ENCODE measurements at places on chromosomes 3 and 15.

GRCh38 chr3:11803977-11804892, 42.5 kb downstream of the TAMM41 start:
- peak; percentile 28 for DNase-seq

- no peak for DNase-seq
Observed at GRCh38 chr15:26157081-26157480, 294.0 kb upstream of the ATP10A start.

GRCh38 chr3:16109929-16110328, 64.6 kb upstream of the GALNT15 start:
- DNase-seq = no peak

- DNase-seq = no peak
Observed at GRCh38 chr15:60128710-60129109, 124.6 kb downstream of the FOXB1 start.

DNA sequence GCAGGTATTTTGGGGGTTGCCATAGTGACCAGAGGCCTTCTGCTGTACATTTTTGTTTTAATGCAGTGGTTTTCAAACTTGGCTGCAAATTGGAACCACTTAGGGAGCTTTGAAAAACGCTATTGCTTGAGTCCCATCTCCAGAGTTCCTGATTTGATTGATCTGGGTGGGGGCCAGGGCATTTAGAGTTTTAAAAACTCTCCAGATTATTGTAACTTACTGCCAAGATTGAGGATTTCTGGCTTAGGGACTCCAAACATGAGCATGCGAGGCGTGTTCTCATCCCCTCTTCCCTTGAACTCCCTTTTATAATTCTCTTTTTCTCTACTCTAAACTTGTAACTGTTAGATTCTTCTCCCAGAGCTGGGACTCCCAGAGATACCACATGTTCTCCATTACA, 340.8 kb upstream of the SUCLG2 start:
- no peak for DNase-seq

- DNase-seq = no peak
Observed at GRCh38 chr3:58495101-58495500, 3.2 kb downstream of the KCTD6 start.

GRCh38 chr3:123036352-123037014, 8.9 kb upstream of the SEMA5B start:
- DNase-seq = no peak

DNA sequence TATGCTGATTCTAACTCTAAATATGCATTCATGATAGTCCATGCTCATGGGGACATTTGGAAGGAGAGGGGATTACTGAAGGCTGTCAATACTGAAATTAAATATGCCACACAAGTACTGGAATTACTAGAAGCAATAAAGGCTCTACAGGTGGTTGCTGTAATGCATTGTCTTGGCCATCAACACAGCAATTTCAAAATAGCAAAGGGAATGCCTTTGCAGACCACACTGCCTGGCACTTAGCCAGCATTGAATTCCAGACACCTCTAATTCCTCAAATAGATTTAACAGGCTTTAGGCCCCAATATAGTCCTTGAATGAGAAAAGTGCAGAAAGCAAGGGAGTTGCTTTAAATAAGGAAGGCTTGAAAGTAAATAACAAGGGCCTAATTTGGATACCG, 115.8 kb upstream of the PLCL2 start:
- DNase-seq = no peak

DNA sequence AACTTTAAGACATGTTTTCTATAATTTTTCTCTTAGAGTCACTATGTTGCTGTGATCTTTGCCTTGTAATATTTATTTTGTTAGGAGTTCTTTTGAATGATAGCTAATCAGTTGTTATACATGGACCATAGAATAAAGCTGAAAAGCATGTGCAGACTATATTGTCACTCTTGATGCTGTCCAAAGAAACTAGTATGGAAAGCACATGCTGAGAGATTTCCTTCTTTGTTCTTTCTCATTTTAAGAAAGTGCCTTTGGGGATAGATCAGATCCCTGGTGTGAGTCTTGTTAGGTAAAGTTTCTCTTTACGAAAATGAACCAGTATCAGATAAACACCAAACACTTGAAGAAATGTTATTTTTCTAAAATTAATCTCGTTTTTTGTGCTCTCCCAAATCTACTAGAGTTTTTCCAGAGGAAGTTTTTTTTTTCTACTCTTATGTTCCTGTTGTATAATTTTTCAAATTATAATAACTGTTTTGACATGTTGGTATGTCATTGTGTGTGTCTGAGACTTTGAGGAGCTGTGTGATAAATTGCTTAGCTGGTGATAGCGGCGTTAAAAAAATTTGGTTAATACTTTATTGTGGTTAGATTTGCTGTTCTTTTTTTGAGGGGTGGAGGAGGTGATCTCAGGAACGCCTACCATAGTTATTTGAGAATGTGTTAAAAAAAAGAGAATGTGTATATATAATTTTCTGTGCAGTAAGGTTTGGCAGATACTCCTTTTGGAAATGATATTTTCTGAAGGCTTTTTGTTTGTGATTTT, 2.2 kb downstream of the PIAS1 start:
- DNase-seq = no peak

GRCh38 chr3:102531686-102532085, 96.9 kb downstream of the ZPLD1 start:
- no peak for DNase-seq

- DNase-seq = no peak
Observed at GRCh38 chr3:190747571-190747970, 114.9 kb downstream of the GMNC start.

DNA sequence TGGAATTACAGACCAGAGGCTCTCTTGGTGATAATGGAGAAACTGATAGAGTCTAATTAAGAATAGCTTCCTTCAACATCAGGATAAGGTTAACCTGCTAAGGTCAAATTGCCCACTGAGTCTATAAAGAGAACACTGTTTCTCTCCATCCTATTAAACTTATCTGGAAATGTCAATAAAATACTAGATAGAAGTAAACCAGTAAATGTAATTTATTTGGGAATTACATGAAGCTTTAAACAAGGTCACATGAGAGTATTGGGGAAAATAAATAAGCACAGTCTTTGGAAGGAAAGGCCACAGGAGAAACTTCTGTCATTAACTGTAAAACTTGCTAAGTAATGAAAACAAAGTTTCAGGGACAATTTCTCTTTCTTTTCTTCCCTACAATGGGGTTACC, 118.5 kb downstream of the DPH6 start:
- DNase-seq = no peak
